NCI-H226 (cell line): ENCODE measurements at places on chromosomes 7 and 10.

- DNase-seq: peak; percentile 99
Measured at GRCh38 chr10:70656489-70656888, 15.8 kb upstream of the ADAMTS14 start.

DNA sequence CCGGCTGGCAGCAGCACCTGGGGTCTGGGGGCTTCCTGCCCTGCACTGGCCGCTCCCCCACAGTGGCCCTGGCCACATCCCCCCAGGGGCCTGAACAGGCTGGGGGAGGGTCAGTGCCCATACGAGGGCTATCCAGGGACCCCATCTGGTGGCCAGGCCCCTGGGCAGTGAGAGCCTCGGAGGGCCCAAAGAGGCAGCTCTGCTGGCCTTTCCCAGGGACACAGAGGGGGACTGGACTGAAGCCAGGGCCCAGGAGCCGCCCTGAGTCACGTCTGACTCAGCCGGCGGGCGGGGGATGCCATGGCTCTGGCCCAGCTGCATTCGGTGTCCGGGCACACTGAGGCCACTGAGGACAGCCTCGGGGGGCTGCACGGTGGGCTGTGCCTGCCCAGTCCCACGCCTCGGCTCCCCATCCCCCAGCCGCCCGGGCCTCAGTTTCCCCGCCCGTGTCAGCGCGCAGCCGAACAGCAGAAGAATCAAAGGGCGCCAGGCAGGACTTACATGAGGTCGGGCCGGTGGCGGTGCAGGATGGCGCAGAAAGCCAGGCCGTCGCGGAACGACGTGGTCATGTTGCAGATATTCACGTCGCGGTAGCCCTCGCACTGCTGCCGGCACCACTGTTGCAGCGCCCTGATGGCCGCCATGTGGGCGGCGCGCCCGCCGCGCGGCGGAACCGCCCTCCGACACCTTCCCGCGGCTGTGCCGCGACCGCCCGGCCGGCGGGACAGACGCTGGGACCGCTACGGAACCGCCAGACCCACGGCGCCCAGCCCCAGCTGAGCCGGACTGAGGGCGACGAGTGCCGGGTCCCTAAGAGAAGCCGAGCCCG lies at the start of gene MICALL2:
Gene MICALL2 (minus strand): TSS at position 788 of the 829 bp plus-strand sequence. CDS start 144 bp downstream, at position 644.
- DNase-seq: peak; percentile 87

GRCh38 chr10:98466861-98467505 lies 20.2 kb upstream of the HPS1 start:
- no peak for DNase-seq

DNA sequence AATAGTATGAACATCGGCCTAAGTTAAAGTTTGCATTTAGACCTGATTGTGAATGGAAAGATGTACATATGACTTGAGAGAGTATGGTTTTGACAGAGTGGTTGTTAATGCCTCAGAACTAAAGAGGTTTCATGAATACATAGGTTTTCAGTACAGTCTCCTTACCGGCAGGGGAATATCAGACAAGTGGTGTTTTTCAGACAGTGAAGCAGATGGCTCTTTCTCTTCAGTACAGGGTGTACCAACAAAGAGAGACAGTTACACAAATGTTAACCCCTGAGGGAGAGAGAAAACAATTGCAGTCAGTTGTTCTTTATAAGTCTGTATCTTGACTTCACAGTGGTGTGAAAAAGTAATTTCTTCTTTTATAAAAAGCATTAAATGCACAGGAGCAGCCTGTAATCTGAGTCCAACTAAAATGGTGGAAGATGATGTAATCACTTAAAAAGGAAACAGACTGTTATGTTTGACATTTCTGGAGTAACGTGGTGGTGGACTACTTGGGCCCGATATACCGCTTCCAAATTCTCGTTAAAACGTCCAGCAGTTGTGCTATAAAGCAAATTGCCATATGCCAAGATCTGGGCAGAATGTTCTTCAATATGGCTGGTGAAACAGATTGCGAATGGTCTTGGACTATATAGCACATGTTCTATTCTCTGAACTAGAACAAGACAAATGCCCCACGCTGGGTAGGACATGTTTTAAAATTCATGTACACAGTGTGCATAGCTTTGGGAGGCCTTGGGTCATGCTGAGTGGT lies 69.2 kb downstream of the SDK1 start:
- no peak for DNase-seq

GRCh38 chr7:114141415-114141814 lies 222.6 kb upstream of the PPP1R3A start:
- DNase-seq: peak; percentile 7

DNA sequence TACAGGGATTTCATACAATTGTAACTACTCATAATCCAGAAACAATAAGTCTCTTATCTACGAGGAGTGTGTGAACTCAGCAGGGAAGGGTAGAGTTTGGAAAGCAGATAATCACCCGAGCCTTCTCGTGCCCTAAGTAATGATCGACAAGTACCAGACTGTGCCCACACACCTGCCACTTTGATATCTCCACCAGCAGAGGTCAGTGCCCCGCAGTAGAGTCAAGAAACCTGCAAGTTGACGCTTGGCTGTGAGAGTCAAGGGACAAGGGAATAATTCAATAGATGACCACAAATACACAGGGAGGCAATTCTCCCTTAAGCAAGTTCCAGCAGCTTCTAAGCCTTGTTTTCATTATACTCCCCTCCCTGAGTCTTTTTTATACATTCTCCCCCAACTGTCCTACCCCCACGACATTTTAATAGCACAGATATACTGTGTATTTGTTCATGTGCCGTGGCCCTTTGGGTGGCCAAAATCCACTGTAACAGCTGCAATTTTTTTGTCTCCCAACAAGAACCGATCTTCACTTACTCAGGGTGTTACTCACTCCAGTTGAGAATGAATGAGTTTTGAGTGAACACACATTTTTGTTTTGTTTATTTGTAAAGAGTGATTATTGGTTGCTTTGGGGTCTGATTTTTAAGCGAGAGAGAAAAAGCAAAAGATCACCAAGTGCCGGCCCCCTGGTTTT lies 106.9 kb upstream of the RHEB start:
- no peak for DNase-seq

DNA sequence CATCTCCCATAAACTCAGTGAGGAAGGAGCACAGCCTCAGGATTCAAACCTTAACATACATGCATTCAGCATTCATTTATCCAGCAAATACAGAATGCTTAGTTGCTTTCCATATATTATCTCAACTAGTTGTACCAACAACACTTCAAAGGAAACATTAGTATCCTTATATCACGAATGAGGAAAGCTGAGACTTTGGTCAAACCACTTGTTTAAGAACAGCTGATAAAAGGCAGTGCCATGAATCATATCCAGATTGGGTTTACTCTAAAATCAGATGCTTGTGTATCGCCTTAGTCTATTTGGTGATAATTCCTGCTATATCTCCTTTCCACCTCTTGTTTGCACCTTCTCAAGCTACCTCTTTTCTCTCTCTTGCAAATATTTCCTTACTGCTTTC lies 1.9 kb upstream of the CPED1 start:
- no peak for DNase-seq

DNA sequence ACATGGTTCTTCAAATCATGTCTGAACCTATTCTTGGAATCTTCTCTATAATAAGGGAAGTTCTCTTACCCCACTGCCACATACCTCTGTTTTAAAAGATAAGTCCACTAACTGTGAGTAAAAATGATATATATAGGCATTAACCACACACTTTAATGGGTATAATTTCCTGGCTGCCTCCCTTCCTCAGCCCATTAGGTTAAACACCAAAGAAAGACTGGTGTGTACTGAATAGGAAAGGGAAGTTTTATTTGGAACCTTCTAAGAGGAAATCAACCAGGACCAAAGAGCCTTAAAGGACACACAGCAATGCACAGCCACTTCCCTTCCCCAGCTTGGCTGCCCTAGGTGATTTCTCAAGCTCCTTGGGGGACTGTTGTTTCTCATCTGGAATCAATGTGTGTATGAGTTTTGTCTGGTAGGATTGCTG lies 5.0 kb upstream of the WBP1L start:
- no peak for DNase-seq

GRCh38 chr7:94088560-94088959 lies 84.4 kb upstream of the BET1 start:
- DNase-seq: no peak

- DNase-seq: no peak
Measured at GRCh38 chr7:50421043-50421442, 29.1 kb downstream of the FIGNL1 start.

- DNase-seq: no peak
Measured at GRCh38 chr7:107846324-107846723, 43.3 kb upstream of the SLC26A3 start.

DNA sequence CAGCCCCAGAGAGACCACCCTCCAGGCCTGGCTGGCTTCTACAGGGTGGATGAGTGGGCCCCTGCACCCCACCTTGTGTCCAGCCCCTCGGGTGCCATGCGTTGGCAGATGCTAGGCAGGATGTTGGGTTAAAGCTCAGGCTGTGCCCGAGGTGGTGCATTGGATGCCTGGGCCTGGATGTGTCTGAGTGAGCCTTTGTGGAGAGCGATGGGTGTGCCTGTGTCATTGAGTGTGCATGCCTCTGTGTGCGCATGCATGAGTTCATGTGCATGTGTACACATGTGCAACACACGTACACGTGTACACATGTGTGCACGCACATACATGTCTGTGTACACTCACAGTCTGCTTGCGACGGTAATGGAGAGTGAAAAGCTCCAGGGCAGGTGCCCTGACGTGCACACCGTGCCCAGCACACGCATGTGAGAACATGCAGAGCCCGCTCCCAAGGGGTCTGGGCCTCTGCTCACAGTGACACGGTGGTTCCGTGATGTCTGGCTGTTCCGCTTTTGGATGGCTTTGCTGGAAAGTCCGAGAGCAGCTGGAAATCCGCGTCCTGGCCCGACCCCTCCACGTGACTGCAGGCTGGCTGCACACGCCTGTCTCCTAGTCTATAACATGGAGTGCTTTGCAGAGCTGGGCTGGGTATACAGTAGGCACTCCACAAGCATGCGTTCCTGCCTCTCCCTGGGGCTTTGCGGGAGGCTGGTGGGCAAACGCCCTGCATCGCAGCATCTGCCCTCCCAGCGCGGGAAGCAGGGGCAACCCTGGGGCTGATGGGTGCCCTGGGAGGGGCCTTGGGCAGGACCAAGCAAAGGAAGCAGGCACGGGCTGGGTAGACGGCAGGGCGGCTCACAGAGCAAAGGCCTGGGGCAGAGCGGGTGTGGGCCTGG lies 36.9 kb downstream of the ELFN1 start:
- DNase-seq: no peak

DNA sequence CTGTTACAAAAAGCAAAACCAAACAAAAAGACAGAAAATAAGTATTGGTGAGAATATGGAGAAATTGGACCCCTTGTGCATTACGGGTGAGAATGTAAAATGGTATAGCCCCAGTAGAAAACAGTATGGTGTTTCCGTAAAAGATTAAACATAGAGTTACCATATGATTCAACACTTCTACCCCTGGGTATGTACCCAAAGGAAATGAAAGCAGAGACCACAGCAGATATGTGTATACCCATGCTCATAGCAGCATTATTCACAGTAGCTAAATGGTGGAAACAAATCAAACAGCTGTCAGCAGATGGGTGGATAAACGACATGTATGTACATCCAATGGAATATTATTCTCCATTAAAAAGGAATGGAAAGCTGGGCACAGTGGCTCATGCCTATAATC lies 42.4 kb downstream of the STARD3NL start:
- no peak for DNase-seq

DNA sequence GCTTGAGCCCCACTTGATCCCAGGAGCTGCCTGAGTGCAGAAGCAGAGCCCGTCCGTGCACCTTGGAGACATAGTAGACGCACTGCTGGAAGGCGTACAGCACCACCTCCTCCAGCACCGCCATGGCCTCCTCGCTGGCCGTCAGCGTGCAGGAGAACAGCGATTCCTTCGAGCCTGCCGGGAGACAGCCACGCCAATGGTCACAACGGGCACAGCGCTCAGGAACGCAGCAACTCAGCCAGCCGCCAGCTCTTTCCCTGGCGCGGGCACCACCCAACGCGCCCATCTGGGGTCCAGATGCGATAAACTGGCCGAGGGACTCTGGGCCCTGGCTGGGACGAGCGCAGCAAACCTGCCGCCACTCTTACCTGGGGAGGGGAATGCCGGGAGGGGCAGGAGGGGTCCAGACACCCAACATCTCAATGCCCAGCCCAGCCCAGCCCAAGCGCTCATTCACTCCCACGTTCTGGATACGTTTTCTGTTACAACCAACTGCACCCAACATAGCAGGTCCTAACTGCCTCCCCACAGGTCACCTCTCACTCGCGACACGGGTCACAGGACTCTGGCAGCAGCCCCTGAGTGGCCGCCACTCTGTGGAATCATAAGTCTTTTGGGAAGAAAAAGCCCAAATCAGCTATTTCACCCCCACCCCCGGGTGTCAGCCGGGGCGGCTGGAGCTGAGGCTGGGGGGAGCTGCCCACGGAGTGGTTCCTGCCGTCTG lies 41.9 kb downstream of the AP5Z1 start:
- DNase-seq: no peak

DNA sequence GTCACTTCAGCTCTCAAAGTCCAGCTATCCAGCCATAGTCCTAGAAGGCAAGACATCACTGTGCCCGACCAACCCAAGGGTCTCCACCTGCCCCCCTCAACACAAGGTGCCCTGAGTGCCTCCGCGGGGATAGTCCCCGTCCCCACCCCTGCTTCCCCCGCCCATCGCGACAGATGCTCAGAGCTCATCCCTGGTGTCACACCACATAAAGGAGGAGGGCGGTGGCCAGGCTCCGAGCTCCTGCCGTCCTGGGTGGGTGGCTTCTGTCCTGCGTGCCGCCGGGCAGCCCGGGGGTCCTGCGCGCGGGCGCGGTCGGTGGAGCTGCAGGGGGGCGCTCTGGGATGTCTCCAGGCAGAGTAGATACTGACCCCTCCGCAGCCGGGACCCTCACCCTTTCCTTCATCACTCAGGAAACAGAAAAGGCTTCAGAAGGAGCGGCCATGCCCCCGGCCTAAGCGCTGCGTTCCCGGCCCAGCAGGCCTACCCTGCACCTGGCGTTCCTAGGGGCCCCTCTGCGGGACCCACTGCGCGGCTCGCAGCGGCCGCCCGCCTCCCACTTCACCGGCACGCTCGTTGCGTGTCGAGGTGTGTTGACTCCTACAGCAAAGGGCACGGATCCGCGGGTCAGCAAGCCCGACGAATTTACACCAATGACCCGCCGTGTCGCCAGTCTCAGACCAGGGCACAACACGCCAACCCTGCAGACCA lies 53.4 kb downstream of the ALOX5 start:
- no peak for DNase-seq

DNA sequence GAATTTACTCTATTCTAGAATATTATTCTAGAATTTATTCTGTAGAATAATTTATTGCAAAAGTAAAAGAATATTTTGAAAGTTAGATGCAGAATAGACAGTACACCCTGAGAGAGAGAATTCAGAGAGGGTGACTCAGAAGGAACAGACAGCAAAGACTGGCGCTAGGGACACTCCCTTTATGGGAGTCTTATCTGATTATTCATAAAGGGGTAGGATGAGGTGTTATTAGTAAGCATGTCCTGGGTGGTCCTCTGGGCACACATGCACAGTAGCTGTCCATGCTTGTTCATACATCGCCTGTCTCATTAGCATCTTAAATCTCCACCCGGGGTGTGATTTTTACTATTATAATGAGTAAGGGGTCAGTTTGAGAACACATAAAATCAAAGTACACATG lies 100.1 kb downstream of the XPNPEP1 start:
- no peak for DNase-seq

DNA sequence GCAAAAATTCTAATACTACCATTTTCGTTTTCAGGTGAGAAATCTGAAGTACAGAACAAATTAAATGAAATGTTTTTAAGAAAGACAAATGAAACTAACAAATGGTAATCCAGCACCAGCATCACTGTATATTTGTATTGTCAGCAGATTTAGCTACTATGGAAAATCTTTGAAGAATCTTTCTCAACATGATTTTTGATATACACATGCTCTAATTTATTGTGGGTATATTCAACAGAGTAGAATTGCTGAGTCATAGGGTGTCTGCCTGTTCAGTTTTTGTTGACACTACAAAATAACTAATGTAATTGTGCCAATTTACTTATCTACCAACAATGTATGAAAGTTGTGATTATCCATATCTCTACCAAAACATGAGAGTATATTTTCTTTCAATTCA lies 437.6 kb downstream of the PCDH15 start:
- DNase-seq: no peak
